ENCODE measurements at places on chromosomes 3 and 15.

- DNase-seq = no peak
These were observed 11.8 kb upstream of the HRG start for GRCh38 chr3:186653984-186654383.

DNA sequence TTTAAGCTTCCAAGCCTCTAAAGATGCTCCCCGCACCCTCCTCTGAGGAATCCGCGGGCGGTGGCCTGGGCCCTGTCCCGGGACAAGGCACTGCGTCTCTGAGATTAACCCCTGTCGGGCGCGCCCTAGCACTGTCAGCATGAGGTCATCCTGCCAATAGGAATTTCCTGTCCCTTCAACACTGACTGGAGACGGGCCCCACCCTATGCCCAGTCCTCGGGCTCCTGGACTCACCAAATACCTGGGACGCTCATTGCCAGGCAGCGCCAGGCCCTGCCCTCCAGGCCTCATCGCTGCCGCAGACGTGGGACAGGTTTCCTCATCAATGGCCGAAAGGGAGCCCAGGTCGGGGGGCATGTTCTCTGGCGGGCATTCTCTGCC is 67.6 kb upstream of the SH3GL3 start:
- DNase-seq = no peak

GRCh38 chr3:124397088-124397487 is 333.2 kb upstream of the UMPS start:
- DNase-seq = no peak

DNA sequence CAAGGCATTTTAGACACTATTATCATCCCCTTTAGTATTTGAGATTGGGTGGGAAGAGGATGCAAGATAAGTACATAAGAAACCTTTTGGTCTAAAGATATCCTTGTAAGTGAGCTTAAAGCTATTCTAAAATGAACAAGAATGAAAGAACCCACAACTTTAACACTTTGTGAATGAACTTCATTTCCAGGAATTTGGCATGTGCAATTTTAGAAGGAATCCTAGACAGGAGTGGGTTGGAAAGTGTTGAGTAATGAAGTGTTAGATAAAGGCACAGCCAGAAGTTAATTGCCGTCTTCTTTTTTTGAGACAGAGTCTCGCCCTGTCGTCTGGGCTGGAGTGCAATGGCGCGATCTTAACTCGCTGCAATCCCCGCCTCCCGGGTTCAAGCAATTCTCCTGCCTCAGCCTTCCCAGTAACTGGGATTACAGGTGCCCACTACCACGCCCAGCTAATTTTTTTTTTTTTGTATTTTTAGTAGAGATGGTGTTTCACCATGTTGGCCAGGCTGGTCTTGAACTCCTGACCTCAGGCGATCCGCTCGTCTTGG is 13.2 kb upstream of the TEX9 start:
- DNase-seq = no peak

Measured in activated CD4-positive, alpha-beta T cell treated with anti-CD3 and anti-CD28 coated beads, Interleukin-2, amount 50 U/mL, for 48 hours (primary cell).